ENCODE measurements at places on chromosomes 3 and 15.

GRCh38 chr3:111750278-111750884, 108.7 kb upstream of the PHLDB2 start:
- H3K27me3 ChIP-seq, result no peaks in the 10 kb centered on the region
- H3K36me3 ChIP-seq, result no peaks in the 10 kb centered on the region

- H3K27me3 ChIP-seq, result no peaks in the 10 kb centered on the region
- H3K27ac ChIP-seq, result no peak overlapping the region
- H3K36me3 ChIP-seq, result no peaks in the 10 kb centered on the region
- no peaks in the 10 kb centered on the region for H3K4me1 ChIP-seq
- no peak for DNase-seq
Measured at GRCh38 chr3:41600616-41601015, 361.3 kb downstream of the ULK4 start.

- H3K27ac ChIP-seq, result no peak overlapping the region
- peaks cover 2% of the 10 kb centered on the region for H3K4me1 ChIP-seq
- no peaks in the 10 kb centered on the region for H3K27me3 ChIP-seq
- H3K36me3 ChIP-seq, result no peaks in the 10 kb centered on the region
- no peak overlapping the region for H3K4me3 ChIP-seq
Measured at GRCh38 chr3:130743354-130743753, 3.3 kb downstream of the PIK3R4 start.

DNA sequence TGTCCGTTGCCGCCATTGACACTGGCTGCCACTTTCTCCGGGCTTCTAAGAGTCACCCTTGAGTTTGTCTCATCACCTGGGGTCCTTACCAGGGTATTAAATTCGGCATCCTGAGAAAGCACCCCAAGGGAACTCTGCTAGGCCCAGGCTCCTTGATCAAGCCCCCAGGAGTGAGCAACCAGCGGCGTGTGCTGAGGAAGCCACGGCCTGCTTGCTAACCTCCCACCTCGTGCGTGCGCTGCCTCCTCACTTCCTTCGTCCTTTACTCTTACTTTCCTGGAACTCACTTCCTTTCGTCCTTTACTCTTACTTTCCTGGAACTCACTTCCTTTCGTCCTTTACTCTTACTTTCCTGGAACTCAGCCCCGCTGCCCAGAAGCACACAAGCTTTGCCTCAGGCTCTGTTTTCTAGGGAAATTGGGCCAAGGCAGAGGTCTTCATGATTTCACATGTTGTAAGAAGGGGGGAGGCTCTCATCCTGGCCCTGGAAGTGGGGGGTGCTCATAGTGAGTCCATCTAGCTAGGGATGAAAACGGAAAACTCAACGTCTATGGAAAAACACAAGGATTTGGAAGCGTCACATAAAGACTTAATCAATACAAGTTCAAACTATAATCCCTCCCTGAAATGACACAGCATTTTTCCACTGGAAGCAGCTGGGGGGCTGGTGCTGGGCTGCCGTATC, 36.7 kb upstream of the BDH1 start:
- H3K4me1 ChIP-seq, result no peaks in the 10 kb centered on the region
- H3K36me3 ChIP-seq, result peaks cover 2% of the 10 kb centered on the region
- H3K27me3 ChIP-seq, result no peaks in the 10 kb centered on the region
- no peak overlapping the region for H3K4me3 ChIP-seq

DNA sequence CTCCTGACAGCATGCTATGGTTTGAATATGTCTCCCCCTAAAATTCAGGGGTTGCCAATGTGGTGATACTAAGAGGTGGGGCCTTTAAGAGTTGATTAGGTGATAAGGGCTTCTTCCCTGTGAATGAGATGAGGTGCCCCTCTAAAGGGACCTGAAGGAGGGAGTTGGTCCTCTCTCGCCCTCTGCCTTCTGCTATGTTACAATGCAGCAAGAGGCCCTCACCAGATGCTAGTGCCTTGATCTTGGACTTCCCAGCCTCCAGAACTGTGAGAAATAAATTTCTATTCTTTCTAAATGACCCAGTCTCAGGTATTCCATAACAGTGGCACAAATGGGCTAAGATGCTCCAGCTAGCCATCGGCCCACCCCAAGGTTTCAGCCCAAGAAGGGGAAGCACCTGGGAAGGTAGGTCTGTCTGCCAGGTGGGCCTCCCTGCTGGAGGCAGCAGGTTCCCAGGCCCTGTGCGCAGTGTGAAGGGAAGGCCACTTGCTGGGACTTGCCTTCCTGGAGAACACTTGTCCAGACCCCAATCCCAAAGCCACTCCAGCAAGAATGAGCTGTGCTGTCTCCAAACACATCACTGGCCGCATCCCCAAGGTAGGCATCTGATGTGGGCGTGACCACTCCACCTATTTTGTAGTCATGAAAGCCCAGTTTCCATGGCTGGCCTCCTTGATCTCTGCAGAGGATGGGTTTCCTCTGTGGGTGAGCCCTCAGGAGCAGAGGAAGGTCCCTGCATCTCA, 9.0 kb downstream of the TGM4 start:
- H3K36me3 ChIP-seq, result no peaks in the 10 kb centered on the region
- peaks cover 17% of the 10 kb centered on the region for H3K4me1 ChIP-seq
- peak; percentile 27 for DNase-seq
- H3K27ac ChIP-seq, result no peak overlapping the region
- H3K4me3 ChIP-seq, result no peak overlapping the region

DNA sequence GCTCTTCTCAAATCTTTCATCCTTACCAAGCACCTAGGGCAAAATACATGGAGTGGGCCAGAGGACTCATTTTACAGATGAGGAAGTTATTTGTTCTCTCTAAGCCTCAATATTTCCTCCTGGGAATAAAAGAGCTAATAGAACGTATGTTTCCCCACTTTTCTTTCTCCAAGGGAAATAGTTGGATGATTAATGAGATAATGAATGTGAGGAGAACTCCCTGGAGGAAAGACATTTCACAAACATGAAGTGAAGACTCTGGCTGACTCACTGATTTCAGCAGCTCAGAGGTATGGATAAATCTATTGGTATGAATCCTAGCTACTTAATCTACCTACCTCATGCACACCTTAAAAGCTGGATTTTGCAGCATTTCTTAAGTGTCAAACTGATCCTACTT, 98.4 kb downstream of the ECT2 start:
- no peaks in the 10 kb centered on the region for H3K27me3 ChIP-seq
- no peak overlapping the region for H3K27ac ChIP-seq
- H3K36me3 ChIP-seq, result no peaks in the 10 kb centered on the region

DNA sequence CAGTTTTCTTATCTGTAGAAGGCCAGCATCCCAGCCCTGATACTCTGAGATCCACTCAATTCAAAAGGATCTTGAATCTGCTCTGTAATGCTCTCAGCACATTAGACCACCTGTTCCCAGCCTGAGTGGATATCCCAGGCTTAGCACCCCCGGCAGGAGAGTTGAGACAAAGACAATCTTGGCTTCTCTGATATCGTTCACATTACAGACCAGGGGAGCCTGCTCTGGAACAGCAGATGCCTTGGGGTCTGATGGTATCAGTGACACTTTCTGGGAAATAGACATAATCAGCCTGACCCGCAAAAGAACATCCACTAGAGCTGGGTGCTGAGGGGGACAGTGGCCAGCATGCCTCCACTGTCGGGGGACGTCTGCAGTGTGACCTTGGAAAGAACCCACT, 70.6 kb downstream of the BDH1 start:
- H3K27me3 ChIP-seq, result no peaks in the 10 kb centered on the region
- H3K36me3 ChIP-seq, result no peaks in the 10 kb centered on the region

DNA sequence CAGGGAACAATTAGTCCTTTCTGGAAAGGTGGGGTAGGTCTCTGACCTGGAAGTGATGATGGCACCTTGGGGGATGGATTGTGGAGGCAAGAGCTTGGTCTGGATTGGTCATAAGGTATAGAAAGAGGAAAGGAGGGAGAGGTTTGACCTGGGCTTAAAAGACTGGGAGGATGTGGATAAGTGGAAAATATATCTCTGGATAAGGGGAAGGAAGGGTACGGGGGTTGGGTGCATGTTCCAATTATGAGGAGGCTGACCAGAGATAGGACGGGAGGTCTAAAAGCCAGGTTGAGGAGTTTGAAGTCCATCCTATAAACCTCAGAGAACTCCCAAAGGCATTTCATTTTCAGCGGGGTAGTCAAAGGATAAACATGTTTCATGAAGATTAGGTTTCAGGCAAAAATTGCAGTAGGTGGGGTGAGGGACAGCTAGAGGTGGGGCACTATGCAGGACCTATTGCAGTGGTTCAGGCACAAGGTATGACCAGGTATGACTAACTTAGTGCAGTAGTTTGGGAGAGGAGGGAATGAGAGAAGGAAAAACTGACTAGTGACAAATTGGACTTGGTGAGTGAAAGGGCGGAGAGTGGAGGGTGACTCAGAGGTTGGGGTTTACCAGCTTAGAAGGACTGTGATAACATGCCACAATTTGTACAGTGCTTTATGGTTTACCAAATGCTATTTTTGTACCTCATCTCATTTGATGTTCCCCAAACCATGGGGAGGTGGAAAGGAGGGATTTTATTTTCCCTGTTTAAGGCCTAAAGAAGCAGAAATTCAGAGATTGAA, 10.7 kb downstream of the PDE8A start:
- peak; percentile 76 for DNase-seq
- H3K4me3 ChIP-seq, result no peak overlapping the region
- H3K4me1 ChIP-seq, result peaks cover 18% of the 10 kb centered on the region
- no peaks in the 10 kb centered on the region for H3K27me3 ChIP-seq
- H3K36me3 ChIP-seq, result no peaks in the 10 kb centered on the region
- H3K27ac ChIP-seq, result peak overlapping the region; percentile 66
